ENCODE measurements at places on chromosomes 13 and 19. TPM values are rescaled to one million over a fixed set of nuclear protein-coding genes. Genes with fewer than 3 reads are reported as not detected.

ZNF625 gene
- total RNA-seq, result 0.60 TPM

OLFM4 gene
- 3.4 TPM for total RNA-seq

DNA sequence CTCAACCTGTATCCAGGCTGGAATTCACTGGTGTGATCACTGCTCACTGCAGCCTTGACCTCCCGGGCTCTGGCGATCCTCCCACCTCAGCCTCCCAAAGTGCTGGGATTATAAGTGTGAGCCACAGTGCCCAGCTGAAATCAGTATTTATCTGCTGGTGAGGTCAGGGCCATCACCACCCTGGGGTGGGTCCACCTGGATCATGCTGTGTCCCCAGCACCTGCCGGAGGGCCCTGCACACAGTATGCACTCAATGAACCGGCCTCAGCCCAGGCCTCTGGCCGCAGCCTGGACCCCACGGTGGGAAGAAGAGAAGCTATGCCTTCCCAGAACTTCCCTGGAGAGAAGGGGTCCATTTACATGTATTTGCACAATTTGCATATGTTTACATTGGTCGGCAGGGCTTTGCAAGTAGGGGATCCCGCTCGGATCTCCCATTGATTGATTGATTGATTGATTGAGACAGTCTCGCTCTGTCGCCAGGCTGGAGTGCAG lies 2.6 kb upstream of the SLC5A5 start:
- H3K4me1 ChIP-seq, result peaks cover 38% of the 10 kb centered on the region
- H3K27ac ChIP-seq, result no peak overlapping the region
- H3K36me3 ChIP-seq, result no peaks in the 10 kb centered on the region

NCR1 gene
- total RNA-seq, result 1.9 TPM

FCAR gene
- total RNA-seq, result not detected

CATSPERD gene
- not detected for total RNA-seq

- no peak for DNase-seq
- H3K27me3 ChIP-seq, result no peaks in the 10 kb centered on the region
- no peak overlapping the region for H3K4me3 ChIP-seq
- peaks cover 15% of the 10 kb centered on the region for H3K36me3 ChIP-seq
Observed at GRCh38 chr19:1089891-1090290, 5.3 kb downstream of the POLR2E start.

GSK3A gene
- total RNA-seq, result 26.8 TPM

DNA sequence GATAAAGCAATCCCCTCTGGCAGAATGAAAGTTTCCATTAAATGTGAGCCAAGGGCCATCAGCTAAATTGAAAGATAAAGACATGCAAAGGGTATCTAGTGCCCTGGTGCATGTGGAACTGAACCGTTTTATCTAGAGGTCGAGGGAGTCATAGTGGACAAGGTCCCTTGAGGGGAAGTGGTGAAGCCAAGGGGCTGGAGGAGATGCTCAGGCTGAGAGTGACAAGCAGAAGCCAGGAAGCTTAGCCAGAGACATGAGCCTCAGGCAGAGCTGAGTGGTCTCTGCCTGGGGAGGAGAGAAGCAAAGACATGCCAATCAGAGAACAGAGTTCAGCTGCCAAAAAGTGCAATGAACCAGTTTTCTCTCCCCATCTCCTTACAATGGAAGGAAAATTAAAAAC lies 68.1 kb upstream of the SLC10A2 start:
- no peak overlapping the region for H3K27ac ChIP-seq
- H3K4me1 ChIP-seq, result no peaks in the 10 kb centered on the region
- no peaks in the 10 kb centered on the region for H3K36me3 ChIP-seq
- no peak for DNase-seq
- H3K27me3 ChIP-seq, result no peaks in the 10 kb centered on the region
- no peak overlapping the region for H3K4me3 ChIP-seq

NLRP11 gene
- not detected for total RNA-seq

ATP8A2 gene
- 0.55 TPM for total RNA-seq

GRCh38 chr13:43301346-43301969 lies 278.1 kb downstream of the DNAJC15 start:
- peaks cover 4% of the 10 kb centered on the region for H3K27me3 ChIP-seq
- no peak for DNase-seq
- H3K27ac ChIP-seq, result peak overlapping the region; percentile 33

DNA sequence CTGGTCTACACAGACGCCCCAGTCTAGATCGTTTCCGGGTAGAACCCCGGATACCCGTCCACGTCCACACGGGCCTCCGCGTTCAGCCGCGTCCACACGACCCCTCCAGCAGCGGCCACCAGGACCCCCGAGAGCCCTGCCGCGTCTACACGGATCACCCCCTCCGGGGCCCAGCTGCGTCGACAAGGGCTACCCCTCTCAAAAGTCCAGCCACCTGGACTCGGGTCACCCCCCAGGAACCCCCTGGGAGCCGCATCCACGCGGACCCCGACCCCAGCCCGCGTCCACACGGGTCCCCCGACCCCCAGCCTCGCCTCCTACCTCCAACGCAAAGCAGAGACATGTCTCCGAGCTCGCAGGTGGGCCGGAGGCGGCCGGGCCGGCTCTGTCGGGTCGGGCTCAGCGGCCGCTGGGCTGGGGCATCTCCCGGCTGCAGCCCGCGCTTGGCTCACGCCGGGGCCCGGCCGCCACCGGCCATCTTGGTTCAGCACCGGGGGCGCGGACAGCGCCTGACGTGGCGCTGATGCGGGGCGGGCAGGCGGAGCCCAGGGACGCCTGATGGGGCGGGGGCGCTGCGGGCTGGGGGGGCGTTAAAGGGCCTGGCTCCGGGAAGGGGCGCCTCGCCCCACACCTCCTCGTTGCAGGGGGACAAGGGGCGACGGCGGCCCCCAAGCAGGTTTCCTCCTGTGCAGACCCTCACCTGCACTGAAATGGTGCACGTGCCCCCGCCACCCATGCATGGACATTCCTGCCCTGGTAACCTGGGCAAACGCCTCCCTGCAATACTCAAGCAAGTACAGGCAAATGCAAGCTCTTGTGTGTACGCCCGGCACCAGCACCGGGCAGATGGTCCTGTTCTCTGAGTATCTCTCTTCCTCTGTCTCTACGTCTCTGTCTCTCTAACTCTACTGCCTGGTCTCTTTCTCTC lies at the start of gene UNC13A:
Gene UNC13A, minus strand, starts transcription at position 498 of the 928 bp plus-strand sequence. Its CDS starts 155 bp downstream, at position 343.
- H3K27ac ChIP-seq, result no peak within 1 kb of the TSS
- peak; percentile 13 for DNase-seq
- H3K27me3 ChIP-seq, result peaks cover 76% of the 10 kb centered on the region
- H3K36me3 ChIP-seq, result no peaks in the 10 kb centered on the region
- H3K4me1 ChIP-seq, result peaks cover 17% of the 10 kb centered on the region

TLE2 gene
- total RNA-seq, result 70.0 TPM

DNA sequence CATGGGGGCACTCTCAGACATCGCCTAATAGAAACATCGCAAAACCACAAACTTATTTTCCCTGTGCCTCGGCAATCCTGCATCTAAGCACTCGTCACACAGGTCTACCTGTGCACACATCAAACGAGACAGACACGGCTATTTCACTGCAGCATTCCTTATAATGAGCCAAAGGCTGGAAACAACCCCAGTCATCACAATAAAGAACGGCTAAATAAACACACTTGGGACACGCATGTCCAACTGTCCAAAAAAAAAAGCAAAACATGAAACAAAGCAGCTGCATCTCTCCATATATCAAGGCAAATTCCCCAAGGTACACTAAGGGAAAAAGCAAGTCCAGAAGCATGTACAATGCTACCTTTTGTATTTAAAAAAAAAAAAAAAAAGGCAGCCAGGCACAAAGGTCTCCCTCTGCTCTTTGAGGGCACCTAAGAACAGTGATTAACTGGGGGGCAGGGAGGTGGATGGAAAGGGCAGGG lies 27.2 kb upstream of the CCNP start:
- no peak overlapping the region for H3K4me3 ChIP-seq
- H3K36me3 ChIP-seq, result peaks cover 18% of the 10 kb centered on the region

GRCh38 chr19:54255105-54255775 lies 1.8 kb downstream of the LILRB5 start:
- no peaks in the 10 kb centered on the region for H3K36me3 ChIP-seq
- H3K4me3 ChIP-seq, result no peak overlapping the region
- no peak for DNase-seq
- H3K4me1 ChIP-seq, result no peaks in the 10 kb centered on the region
- no peak overlapping the region for H3K27ac ChIP-seq

KIR2DL4 gene
- not detected for total RNA-seq

DNA sequence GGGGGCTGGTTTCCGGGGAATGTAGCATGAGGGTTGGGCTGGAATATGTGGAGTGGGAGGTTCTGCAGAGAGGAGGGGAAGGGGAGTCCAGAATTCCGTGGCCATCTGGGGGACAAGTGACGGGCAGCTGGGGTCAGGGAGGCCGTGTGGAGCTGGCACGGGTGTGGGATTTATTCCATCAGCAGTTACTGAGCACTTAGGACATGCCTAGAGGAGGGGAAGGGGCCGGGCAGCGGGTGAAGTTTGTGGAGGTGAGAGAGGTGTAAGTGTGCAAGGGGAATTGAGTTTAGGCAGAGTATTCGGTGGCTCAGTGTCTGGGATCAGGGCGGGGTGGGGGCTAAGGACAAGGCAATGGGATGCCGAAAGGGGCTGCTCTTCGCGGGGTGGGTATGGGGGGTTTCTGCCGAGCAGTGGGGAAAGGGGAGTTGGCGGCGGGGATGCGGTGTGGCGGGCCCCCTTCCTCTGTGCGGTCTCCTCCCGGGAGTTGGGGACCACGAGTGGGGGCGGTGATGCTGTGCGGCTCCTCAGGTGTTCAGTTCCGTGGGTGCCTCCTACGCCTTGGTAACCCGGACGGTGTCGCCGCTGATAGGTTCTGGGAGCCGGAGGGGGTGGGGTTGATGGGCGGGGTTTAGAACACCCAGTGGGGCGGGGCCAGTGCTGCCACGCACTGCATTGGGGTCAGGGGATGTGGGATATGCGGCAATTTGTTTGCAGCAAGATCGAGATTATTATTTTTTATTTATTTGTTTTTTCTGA lies 5.4 kb downstream of the CCDC61 start:
- DNase-seq, result peak; percentile 69
- H3K27ac ChIP-seq, result no peak overlapping the region
- peaks cover 19% of the 10 kb centered on the region for H3K4me1 ChIP-seq

ASF1B gene
- not detected for total RNA-seq

DNA sequence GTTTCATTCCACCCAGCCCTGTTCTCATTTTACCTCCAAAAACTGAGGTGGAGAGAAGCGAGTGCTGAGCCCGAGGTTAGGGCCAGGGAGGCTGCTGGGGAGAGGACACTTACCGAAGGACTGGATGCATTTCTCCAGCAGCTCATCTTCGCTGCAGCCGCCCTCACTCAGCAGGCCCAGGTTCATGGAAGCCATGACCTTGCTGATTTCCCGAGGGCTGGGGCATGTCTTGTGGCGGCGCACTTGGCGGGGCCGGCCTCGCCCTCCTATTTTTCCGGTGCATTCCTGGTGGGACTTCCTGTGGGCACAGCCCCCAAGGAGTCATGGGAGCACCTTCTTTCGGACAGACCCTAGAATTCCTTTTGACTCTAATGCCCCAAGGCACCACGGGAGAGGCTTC lies 4.2 kb downstream of the RASGRP4 start:
- DNase-seq, result no peak
- H3K4me1 ChIP-seq, result peaks cover 10% of the 10 kb centered on the region
- no peak overlapping the region for H3K27ac ChIP-seq
- no peaks in the 10 kb centered on the region for H3K36me3 ChIP-seq

- no peak overlapping the region for H3K27ac ChIP-seq
- peaks cover 10% of the 10 kb centered on the region for H3K4me1 ChIP-seq
- no peaks in the 10 kb centered on the region for H3K27me3 ChIP-seq
- no peak overlapping the region for H3K4me3 ChIP-seq
Observed at GRCh38 chr13:80097561-80097960, 243.4 kb downstream of the SPRY2 start.

KIR3DL1 gene
- not detected for total RNA-seq

- DNase-seq, result no peak
- no peaks in the 10 kb centered on the region for H3K4me1 ChIP-seq
- no peaks in the 10 kb centered on the region for H3K36me3 ChIP-seq
- no peak overlapping the region for H3K4me3 ChIP-seq
- H3K27me3 ChIP-seq, result no peaks in the 10 kb centered on the region
- no peak overlapping the region for H3K27ac ChIP-seq
Observed at GRCh38 chr13:59501004-59501403, 662.7 kb downstream of the DIAPH3 start.

GRCh38 chr19:40642757-40643305 lies 41.7 kb downstream of the LTBP4 start:
- peak overlapping the region; percentile 58 for H3K27ac ChIP-seq
- no peak for DNase-seq
- no peaks in the 10 kb centered on the region for H3K36me3 ChIP-seq
- H3K4me1 ChIP-seq, result peaks cover 7% of the 10 kb centered on the region
- no peaks in the 10 kb centered on the region for H3K27me3 ChIP-seq

- no peaks in the 10 kb centered on the region for H3K36me3 ChIP-seq
- DNase-seq, result no peak
- H3K4me3 ChIP-seq, result no peak overlapping the region
- no peaks in the 10 kb centered on the region for H3K27me3 ChIP-seq
- H3K4me1 ChIP-seq, result no peaks in the 10 kb centered on the region
Observed at GRCh38 chr19:40387155-40387554, 2.8 kb downstream of the HIPK4 start.

KIRREL2 gene
- not detected for total RNA-seq

DNA sequence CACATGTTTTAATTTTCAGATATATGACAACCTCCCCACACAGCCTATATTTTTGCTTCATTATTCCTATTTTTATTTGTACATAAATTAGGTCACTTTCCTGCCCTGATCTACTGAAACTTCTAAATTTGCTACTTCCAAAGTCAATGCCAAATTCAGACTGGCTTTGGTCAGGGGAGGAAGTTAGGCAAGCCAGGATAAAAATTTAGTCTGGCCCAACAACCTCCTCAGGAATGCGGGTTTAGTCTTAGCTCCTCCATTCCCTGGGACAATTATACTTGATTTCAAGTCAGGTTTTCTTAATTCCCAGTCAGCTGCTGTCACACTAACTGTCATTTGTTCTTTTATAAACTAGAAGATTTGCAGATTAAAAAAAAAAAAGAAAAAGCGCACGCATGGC lies 84.3 kb downstream of the TM9SF2 start:
- H3K36me3 ChIP-seq, result no peaks in the 10 kb centered on the region
- no peak overlapping the region for H3K4me3 ChIP-seq
- no peaks in the 10 kb centered on the region for H3K27me3 ChIP-seq

ZNF844 gene
- total RNA-seq, result 14.3 TPM

ZNF492 gene
- total RNA-seq, result not detected

GRCh38 chr19:44356383-44357111 lies at the start of gene ZNF112:
Gene ZNF112, minus strand, starts transcription at chr19:44356680. Its CDS starts 16,141 bp downstream, at chr19:44340539.
- peaks cover 5% of the 10 kb centered on the region for H3K4me1 ChIP-seq
- DNase-seq, result peak; percentile 90
- H3K4me3 ChIP-seq, result peak within 1 kb of the TSS; percentile 50
- no peaks in the 10 kb centered on the region for H3K36me3 ChIP-seq
- H3K27ac ChIP-seq, result peak within 1 kb of the TSS; percentile 7

All from transverse colon (tissue), 4 donors.